Karpas-422 (cell line): ENCODE measurements at places on chromosomes 5 and 9.

DNA sequence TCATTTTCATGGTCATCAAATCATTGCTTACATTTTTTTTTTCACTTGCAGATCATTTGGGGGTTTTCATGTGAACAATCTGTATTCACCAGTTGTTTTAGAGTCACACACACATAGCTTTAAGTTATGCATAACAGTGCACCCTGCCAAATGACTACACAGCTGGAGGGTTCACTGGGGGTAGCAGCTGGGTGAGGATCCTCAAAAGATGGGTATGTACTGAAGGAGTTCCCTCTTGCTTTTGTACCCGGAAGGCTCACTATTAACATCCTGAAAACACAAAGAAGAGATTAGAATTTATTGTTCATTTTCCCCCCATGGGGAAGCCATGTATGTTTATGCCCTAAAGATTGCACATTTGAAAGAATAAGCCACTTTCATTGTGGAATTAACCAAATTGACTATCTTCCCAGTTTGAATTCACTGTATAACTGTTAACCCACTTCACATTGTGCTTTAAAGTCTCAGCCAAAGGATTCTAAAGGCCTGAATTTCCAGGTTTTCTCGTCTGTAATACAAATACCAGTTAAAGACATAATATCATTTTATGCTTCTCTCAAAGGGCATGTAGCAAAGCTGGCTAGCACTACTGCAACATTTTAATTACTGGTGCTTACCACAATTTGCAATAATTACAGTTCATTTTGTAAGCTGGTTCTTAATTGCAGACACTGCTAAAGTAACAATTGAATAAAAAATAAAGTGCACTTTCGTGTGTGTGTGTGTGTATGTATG is 466.4 kb upstream of the MEF2C start:
- H3K4me1 ChIP-seq, result no peaks in the 10 kb centered on the region
- no peak overlapping the region for H3K27ac ChIP-seq
- no peak overlapping the region for H3K4me3 ChIP-seq
- no peaks in the 10 kb centered on the region for H3K36me3 ChIP-seq
- no peaks in the 10 kb centered on the region; the same call in 1 of the 2 replicates for H3K27me3 ChIP-seq
- no peak for DNase-seq

- no peak overlapping the region for H3K27ac ChIP-seq
- no peak overlapping the region for H3K4me3 ChIP-seq
- H3K36me3 ChIP-seq, result no peaks in the 10 kb centered on the region
- H3K27me3 ChIP-seq, result no peaks in the 10 kb centered on the region
- no peaks in the 10 kb centered on the region for H3K4me1 ChIP-seq
Measured at GRCh38 chr5:157900644-157901043, 41.7 kb upstream of the CLINT1 start.

- no peak overlapping the region for H3K4me3 ChIP-seq
- H3K27ac ChIP-seq, result no peak overlapping the region
- H3K4me1 ChIP-seq, result no peaks in the 10 kb centered on the region
- H3K36me3 ChIP-seq, result no peaks in the 10 kb centered on the region
Measured at GRCh38 chr5:15798006-15798405, 298.0 kb downstream of the FBXL7 start.

DNA sequence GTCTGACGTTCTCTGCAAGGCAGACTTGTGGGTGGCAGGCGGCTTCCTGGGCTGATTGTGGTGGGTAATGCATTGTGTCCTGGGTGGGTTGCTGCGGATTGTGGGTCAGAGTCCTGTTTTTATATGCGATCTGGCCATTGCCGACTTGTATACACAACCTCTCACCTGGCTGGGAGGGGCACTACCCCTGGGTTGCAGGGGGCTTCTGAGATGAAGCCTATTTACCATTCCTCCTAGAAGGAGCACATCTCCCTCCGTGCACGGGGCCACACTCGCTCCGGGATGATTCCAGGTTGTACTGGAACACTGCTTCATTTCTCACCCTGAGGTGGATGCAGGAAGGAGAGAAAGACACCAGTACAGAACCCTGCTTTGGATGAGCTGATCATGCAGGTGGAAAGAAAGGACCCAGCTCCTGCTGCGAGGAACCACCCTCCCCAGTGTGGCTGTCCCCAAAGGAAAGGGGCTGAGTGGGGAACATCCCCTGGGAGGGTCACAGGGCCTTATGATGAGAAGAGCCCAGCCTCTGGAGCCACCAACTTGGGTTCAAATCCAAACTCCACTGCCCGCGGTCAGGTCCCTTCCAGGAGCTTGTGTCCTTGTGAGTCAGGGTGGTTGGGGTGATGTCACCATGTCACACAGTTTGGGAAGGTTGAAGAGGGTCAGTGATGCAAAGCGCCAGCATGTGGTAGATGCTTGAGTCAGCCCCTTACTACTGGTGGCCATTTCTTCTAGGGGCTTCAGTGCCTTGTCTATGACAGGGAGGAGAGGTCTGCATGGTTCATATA is 151.8 kb upstream of the COL5A1 start:
- DNase-seq, result no peak
- no peaks in the 10 kb centered on the region for H3K36me3 ChIP-seq
- H3K4me3 ChIP-seq, result no peak overlapping the region
- no peaks in the 10 kb centered on the region for H3K27me3 ChIP-seq
- no peak overlapping the region for H3K27ac ChIP-seq

DNA sequence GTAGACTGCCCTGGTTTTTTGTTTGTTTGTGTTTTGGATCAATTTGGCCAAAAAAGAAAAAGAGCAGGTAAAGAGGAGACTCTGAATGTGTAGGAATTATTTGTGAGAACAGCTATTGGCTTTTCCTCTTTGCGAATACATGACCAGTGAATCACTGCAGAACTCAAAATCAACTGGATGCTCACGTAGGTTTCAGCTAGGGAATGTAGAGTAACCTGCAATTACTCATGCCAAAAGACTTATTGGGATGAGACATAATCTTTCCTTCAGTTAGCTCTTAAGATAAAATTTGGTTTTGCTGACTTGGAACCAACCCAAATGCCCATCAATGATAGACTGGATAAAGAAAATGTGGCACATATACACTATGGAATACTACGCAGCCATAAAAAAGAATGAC is 348.0 kb downstream of the NPR3 start:
- H3K36me3 ChIP-seq, result no peaks in the 10 kb centered on the region
- no peak overlapping the region for H3K4me3 ChIP-seq
- H3K27me3 ChIP-seq, result no peaks in the 10 kb centered on the region
- no peak for DNase-seq
- no peaks in the 10 kb centered on the region for H3K4me1 ChIP-seq

GRCh38 chr5:65620021-65620420 is 4.1 kb downstream of the TRIM23 start:
- peaks cover 37% of the 10 kb centered on the region for H3K4me1 ChIP-seq
- DNase-seq, result no peak
- peaks cover 16% of the 10 kb centered on the region for H3K36me3 ChIP-seq
- no peak overlapping the region for H3K4me3 ChIP-seq

DNA sequence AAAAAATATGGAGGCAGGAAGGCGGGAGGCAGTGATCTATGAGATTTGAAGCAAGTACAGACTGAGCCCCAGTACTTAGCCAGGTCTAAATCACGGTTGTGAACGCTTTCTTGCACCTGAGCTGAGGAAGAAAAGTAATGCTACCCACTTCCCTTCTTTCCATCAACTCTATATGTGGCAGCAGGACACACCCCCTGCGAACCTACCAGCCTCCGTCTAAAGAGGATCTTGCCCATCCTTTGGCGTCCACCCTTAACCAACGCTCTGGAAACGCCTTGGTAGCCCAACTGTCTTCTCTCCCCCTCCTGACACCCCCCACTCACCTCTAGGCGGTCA is 545 bp downstream of the HMGCS1 start:
- H3K36me3 ChIP-seq, result peaks cover 41% of the 10 kb centered on the region
- peak; percentile 83 for DNase-seq
- H3K4me1 ChIP-seq, result peaks cover 58% of the 10 kb centered on the region
- no peaks in the 10 kb centered on the region for H3K27me3 ChIP-seq

DNA sequence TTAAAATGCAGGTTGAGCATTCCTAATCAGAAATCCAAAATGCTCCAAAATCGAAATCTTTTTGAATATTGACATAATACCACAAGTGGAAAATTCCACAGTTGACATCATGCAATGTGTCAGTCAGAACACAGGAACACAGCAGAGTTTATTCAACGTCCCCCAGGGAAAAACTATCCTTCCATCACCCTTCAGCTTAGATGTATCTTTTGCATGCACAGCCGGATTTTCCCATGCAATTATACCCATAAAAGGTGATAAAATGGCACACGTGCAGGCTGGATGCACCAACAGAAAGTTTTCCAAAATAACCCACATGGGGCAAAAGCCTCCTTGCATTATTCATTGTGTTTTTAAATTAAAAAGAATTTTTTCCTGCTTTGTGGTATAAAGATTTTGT is 71.2 kb downstream of the RAB24 start:
- H3K4me1 ChIP-seq, result no peaks in the 10 kb centered on the region
- peaks cover 16% of the 10 kb centered on the region; the same call in 1 of the 2 replicates for H3K36me3 ChIP-seq
- H3K27me3 ChIP-seq, result no peaks in the 10 kb centered on the region
- no peak overlapping the region for H3K27ac ChIP-seq

- no peak overlapping the region for H3K4me3 ChIP-seq
- no peaks in the 10 kb centered on the region for H3K4me1 ChIP-seq
- H3K36me3 ChIP-seq, result no peaks in the 10 kb centered on the region
- DNase-seq, result no peak
- H3K27ac ChIP-seq, result no peak overlapping the region
Measured at GRCh38 chr5:6135977-6136376, 242.4 kb downstream of the MED10 start.

DNA sequence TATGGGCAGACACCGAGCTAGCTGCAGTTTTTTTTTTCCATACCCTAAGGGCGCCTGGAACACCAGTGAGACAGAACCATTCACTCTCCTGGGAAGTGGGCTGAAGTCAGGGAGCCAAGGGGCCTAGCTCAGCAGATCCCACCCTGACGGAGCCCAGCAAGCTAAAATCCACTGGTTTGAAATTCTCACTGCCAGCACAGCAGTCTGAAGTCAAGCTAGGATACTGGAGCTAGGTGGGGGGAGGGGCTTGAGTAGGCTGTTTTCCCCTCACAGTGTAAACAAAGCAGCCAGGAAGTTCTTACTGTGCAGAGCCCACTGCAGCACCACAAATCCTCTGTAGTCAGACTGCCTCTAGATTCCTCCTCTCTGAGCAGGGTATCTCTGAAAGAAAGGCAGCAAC is 151.7 kb upstream of the HCN1 start:
- no peak for DNase-seq
- H3K4me1 ChIP-seq, result no peaks in the 10 kb centered on the region
- no peaks in the 10 kb centered on the region for H3K27me3 ChIP-seq

GRCh38 chr5:143733665-143734455 is 78.1 kb upstream of the HMHB1 start:
- no peaks in the 10 kb centered on the region for H3K4me1 ChIP-seq
- no peaks in the 10 kb centered on the region for H3K27me3 ChIP-seq
- H3K27ac ChIP-seq, result no peak overlapping the region

- DNase-seq, result no peak
- H3K27ac ChIP-seq, result no peak overlapping the region
- no peaks in the 10 kb centered on the region for H3K27me3 ChIP-seq
- no peak overlapping the region for H3K4me3 ChIP-seq
- no peaks in the 10 kb centered on the region for H3K36me3 ChIP-seq
Measured at GRCh38 chr5:96247097-96247701, 185.8 kb downstream of the PCSK1 start.

DNA sequence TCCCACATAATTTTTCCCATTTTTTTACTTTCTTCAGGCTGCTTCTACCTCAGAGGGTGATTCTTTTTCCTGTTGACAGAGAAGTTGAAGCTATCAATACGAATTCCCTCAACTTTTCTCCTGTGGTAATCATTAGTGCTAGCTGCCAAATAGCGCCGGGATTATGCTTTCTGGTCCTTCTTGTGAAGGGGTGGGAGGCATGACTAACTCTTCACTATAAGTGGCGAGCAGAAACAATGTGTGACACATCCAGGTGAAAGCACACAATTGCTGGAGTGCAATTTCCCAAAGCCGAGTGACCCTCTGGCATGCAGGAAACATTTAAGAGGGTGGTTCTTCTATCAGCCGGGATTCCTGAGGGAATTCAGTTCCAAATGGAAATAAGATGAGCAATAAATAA is 56.0 kb downstream of the TRPC7 start:
- H3K27ac ChIP-seq, result no peak overlapping the region
- H3K27me3 ChIP-seq, result no peaks in the 10 kb centered on the region
- no peak for DNase-seq
- no peak overlapping the region for H3K4me3 ChIP-seq
- no peaks in the 10 kb centered on the region for H3K36me3 ChIP-seq

GRCh38 chr9:135568026-135568425 is 6.5 kb downstream of the PAEP start:
- no peaks in the 10 kb centered on the region for H3K4me1 ChIP-seq
- DNase-seq, result no peak
- no peaks in the 10 kb centered on the region for H3K36me3 ChIP-seq
- H3K27ac ChIP-seq, result no peak overlapping the region
- H3K27me3 ChIP-seq, result no peaks in the 10 kb centered on the region

- peak; percentile 77 for DNase-seq
- H3K27me3 ChIP-seq, result no peaks in the 10 kb centered on the region
- peak overlapping the region; percentile 95 for H3K27ac ChIP-seq
- H3K36me3 ChIP-seq, result peaks cover 63% of the 10 kb centered on the region
- peaks cover 59% of the 10 kb centered on the region for H3K4me1 ChIP-seq
Measured at GRCh38 chr9:114364134-114365041, 23.4 kb downstream of the AKNA start.

GRCh38 chr9:77131399-77131798 is 45.9 kb upstream of the VPS13A start:
- H3K36me3 ChIP-seq, result no peaks in the 10 kb centered on the region
- no peak for DNase-seq
- no peak overlapping the region for H3K4me3 ChIP-seq
- no peaks in the 10 kb centered on the region for H3K27me3 ChIP-seq
- no peaks in the 10 kb centered on the region for H3K4me1 ChIP-seq

GRCh38 chr5:83711982-83712601 is 8.6 kb downstream of the HAPLN1 start:
- no peaks in the 10 kb centered on the region for H3K36me3 ChIP-seq
- peaks cover 6% of the 10 kb centered on the region for H3K4me1 ChIP-seq
- H3K27me3 ChIP-seq, result no peaks in the 10 kb centered on the region
- H3K27ac ChIP-seq, result no peak overlapping the region
- no peak overlapping the region for H3K4me3 ChIP-seq

GRCh38 chr5:149804478-149805450 is 74.7 kb downstream of the PPARGC1B start:
- H3K27me3 ChIP-seq, result no peaks in the 10 kb centered on the region
- peaks cover 27% of the 10 kb centered on the region for H3K4me1 ChIP-seq
- no peak overlapping the region for H3K27ac ChIP-seq
- H3K36me3 ChIP-seq, result 0 out of 2 replicates have a peak, but pooled peaks cover 2% of the 10 kb centered on the region
- no peak for DNase-seq
- H3K4me3 ChIP-seq, result no peak overlapping the region

- H3K36me3 ChIP-seq, result no peaks in the 10 kb centered on the region
- H3K4me3 ChIP-seq, result no peak overlapping the region
- H3K27ac ChIP-seq, result no peak overlapping the region
- no peaks in the 10 kb centered on the region; the same call in 1 of the 2 replicates for H3K4me1 ChIP-seq
- no peak for DNase-seq
Measured at GRCh38 chr9:7095058-7095457, 337.3 kb downstream of the KDM4C start.
